Cerebellar nuclear complex (tissue), 1 donor: ENCODE measurements at places on chromosomes 5 and 9.
A peak's percentile ranks its signal among the peaks of the same experiment; 100 is the strongest.

- no peak for DNase-seq
These were observed 109.8 kb downstream of the SERINC5 start for GRCh38 chr5:80146046-80146445.

GRCh38 chr9:131762356-131762932 lies 22.6 kb upstream of the RAPGEF1 start:
- peak; percentile 67 for DNase-seq

GRCh38 chr9:127519301-127520166 lies 68.2 kb downstream of the LRSAM1 start:
- no peak for DNase-seq

GRCh38 chr9:73133022-73133651 lies 18.5 kb upstream of the ANXA1 start:
- no peak for DNase-seq

DNA sequence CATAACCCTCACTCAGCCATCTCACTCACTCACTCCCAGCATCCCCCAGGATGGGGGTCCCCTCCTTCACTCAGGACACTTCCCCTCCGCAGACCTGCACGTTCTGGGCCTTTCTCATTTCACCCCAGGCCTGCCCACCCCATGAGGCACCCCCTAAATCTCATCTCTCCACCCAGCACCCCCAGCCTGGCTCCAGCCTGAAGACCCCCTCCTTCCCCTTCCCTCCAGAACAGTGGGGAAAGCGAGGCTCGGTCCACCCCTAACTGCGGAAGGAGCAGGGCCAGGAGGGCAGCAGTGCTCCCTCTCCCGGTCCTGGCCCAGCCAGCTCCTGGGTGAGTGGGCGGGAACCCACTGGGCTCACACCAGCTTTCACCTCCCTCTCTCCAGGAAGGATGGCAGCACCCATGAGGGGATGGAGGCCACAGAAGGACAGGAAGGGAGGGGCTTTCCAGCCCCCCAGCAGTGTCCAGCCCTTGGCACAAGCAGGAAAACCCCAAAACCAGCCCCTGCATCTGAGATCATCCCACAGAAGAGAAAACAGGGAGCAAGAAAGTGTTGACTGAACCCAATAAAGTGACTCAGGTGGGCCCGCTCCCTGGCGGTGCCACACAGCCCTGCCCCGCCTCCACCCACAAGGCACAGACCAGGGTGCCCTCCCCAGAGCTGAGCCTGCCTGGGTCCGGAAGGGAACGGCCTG lies 55.0 kb downstream of the LRSAM1 start:
- no peak for DNase-seq

GRCh38 chr5:78008356-78008967 lies 232.3 kb upstream of the TBCA start:
- DNase-seq = no peak

- no peak for DNase-seq
These were observed 6.0 kb upstream of the AQP3 start for GRCh38 chr9:33453286-33453860.

DNA sequence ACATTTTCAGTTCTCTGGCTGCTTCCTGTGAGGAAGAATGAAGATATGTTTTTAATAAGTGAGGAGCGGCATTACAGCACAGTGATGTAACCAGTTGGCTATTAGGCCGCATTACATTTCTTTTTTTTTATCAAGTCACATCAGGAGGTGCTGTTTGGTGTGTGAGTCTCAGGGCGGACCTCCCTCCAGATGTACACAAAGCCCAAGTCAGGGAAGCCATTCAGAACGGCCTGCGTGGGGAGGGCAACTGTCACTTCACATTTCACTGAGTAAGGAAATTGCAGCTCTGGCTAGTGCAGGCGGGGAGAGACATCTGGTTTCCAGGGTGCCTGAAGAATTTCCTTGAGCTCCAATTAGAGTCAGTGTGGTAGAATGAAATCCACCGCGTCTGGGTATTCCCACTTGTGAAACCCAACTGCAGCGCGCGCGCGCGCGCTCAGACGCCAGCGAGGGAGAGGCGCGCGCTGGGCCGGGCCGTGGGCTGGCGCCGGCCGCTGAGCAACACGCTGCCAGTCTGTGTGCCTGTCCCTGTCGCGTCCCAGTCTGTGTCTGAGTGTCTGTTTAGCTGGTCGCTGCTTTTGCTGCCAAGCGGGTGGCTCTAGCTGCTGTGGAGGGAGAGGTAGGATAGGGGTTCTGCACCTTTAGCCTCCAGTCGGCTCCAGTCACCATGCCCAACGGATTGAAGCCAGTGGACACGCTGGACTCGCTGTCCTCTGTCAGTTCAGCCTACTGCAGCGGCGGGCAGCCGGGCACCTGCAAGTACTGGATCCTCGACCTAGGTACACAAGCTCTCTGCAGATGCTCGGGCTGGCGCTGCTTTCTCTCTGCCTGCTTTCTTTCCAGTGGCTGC lies 140.8 kb upstream of the OTULINL start:
- no peak for DNase-seq

- no peak for DNase-seq
These were observed 27.4 kb downstream of the NCS1 start for GRCh38 chr9:130199605-130200004.

GRCh38 chr9:131140550-131140949 lies 15.2 kb downstream of the NUP214 start:
- DNase-seq = no peak

DNA sequence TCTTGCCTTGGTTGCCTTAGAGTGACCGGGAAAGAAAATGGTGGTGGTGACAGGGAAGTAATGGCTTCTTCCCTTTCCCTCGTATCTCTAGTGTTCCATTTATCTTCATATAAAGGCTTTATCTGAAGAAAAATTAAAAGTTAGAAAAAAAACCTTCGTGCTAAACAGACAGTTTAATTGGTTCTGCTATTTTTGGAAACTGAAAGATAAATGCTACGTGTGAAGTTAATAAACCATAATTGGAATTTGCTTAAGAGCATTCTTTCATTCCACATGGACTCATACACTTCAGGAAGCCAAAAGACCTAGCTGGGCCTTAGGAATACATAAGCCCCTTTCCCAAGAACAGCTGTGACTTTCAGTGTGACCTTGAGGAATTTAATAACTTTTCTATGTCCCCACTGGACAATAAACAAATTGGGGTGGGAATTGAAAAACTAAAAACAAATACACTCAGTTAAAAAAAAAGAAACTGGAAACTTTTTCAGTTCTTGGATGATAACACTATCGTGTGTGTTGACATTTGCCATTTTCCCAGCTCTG lies 818.8 kb upstream of the WWC1 start:
- no peak for DNase-seq

DNA sequence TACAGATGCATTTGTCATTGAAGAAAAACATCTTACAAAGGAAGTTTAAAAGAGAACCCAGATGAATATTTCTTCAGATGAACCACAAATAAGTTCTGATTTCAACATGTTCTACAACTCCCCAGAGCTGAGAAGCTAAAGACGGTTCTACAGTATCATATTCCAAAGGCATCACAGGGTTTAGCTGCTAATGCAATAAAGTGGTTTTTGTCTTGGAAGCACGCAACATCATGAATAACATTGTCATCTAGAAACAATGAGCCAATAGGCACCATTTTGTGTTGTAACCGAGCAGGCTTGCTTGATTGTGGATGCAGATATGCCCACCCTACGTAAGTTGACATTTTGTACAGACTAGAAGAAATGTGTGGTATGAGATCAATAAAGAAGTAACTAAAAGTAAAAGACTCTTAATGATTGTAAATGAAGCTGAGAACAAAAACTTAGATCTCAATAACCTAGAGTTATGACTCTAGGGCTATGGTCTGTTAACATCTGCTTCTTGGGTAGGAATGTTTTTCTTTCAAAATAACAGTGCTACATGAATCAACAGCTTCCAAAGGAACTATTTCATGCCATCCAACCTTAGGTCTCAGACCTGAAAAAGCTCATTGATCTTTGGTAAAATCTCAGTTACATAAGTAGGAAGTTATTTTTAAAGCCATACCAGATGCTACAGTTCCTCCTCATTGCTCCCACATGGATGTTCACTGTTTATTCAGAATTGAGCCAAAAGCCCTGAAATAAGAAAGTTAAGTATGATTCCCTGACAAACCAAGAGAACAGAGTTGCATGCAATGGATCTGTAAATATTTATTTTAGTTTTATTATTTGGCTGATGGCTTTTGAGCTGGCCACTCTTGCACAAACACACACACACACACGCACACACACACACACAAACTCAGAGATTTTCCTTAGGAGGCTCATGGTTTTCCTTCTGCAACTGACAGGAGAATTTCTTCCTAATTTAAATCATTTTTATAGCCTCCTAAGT lies 118.7 kb upstream of the SLCO6A1 start:
- DNase-seq = no peak

GRCh38 chr5:67003685-67003934 lies 193.0 kb downstream of the CD180 start:
- no peak for DNase-seq

GRCh38 chr9:22098643-22099332 lies 89.7 kb upstream of the CDKN2B start:
- no peak for DNase-seq
